Spleen (tissue), 13 donors: ENCODE measurements at places on chromosomes 3 and 15. TPM values are rescaled to one million over a fixed set of nuclear protein-coding genes. Genes with fewer than 3 reads are reported as not detected.

Gene KY
- polyA plus RNA-seq: not detected

- no peak for DNase-seq
Measured at GRCh38 chr3:135271177-135272025, 476.3 kb downstream of the EPHB1 start.

DNA sequence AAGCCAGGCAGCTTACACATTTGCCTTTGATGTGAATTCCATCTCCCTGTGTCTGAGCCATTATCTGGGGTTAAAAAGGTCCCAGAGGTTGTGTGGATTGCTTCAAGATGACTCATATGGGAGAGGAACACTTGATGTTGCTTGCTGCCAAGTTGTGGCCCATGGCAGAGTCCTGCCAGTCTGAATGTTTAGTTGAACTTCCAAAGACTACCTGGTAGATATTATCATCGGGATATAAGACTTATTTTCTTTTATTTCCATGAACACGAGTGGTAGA is 85.6 kb downstream of the TJP1 start:
- no peak for DNase-seq

DNA sequence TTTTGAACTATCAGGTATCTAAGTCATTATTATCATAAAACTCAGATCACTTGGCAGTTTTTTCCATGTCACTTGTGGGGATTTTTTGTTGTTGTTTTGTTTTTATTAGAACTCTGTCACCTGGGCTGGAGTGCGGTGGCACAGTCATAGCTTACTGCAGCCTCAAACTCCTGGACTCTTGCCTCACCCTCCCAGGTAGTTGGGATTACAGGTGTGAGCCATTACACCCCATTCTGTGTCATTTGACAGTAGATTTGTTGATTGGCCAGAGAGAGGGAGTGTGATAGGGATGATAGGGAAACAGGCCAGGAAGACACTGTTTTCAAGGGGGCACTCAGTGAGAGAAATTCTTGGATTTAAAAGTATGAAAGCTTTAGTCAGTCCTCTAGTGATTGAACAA is 54.7 kb upstream of the SCAANT1 start:
- DNase-seq: no peak

Gene IFRD2
- 58.4 TPM for polyA plus RNA-seq

DNA sequence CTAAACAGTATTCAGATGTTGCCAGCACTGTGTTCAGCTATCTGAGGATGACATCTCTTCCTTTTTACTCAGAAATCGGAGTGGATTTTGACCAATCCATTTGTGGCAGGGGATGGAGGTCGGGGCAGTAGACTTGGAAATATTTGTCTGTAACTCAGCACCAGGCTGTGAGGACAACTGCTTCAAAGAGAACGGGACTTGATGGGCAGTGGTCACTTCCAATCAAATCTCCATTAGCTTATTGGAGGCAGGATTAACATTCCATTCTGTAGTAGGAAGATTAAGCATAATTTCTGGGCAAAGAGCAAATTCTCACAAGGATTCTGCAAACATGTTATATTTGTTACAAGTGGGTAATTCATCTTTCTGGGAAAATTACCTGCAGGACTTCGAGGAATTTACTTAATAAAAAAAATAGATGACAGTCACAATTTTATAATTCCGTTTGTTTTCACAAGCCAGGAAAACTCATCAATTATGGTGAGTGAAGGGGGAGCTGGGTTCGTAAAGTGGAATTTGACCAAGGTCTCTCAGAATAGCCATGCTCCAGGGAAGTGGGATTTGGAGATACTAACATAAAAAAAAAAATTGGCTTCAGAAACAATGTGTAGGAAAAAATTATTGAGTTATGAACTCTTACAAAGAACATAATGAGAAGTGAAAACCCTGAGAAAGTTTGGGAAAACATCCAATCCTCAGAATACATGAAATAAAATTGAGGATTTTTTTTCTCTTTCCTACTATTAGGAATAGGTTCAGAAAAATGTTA is 18.1 kb downstream of the CRABP1 start:
- DNase-seq: no peak

DNA sequence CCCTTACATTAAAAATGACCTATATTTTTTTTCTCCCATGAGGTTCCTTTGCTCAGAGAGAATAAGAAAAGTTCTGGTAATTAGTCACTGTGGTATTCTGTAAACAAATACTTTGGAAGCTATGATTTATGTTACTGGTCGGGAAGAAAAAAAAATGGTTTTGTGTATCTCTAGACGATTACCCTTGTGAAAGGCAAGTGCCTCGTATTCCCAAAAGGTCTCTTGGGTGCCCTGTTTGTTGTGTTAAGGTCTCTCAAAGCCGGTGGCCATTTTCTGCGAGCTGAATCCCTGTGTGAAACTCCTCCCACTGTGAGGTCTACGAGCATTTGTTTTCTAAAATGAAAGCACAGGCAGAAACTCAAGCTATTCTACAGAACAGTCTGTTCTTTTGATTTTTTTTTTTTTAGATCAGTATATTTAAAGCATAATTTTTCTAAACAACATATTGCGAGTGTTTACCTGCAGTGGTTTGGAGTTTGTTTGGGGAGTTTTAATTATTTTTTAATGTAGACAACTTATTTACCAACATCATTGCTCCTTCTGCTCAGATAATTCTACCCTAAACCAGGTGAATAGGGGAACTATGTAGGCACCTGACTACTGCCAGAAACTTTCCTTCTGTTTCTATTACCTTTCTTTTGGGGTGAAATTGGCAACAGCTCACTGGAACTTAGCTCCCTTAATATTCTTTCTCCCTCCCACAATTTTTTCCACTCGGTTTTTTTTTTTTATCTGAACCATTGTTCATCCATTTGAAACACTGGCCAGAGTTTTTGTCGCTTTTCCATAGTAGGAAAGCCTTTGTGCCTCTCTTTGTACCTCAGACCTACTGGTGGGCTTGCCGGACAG is 44.0 kb downstream of the ZBTB38 start:
- no peak for DNase-seq

DNA sequence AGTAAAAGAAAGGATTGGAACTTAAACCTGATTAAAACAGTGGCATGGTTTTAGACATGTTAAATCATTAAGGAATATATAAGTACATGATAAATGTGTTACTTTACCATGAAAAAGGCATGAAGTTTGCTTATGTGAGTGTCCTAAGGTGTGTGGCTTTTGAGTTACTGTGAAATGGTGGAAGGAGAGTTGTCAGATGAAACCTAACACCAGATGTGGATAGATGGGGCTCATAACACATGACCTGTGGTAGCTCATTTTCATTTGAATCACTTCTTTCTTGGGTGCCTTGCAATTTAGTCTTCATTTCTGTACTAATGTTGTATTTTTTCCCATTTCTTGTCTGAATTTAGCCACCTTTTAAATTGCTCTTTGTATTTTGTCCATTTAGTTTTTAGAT is 13.0 kb downstream of the MEF2A start:
- no peak for DNase-seq

Gene COL8A1
- polyA plus RNA-seq: 0.22 TPM

DNA sequence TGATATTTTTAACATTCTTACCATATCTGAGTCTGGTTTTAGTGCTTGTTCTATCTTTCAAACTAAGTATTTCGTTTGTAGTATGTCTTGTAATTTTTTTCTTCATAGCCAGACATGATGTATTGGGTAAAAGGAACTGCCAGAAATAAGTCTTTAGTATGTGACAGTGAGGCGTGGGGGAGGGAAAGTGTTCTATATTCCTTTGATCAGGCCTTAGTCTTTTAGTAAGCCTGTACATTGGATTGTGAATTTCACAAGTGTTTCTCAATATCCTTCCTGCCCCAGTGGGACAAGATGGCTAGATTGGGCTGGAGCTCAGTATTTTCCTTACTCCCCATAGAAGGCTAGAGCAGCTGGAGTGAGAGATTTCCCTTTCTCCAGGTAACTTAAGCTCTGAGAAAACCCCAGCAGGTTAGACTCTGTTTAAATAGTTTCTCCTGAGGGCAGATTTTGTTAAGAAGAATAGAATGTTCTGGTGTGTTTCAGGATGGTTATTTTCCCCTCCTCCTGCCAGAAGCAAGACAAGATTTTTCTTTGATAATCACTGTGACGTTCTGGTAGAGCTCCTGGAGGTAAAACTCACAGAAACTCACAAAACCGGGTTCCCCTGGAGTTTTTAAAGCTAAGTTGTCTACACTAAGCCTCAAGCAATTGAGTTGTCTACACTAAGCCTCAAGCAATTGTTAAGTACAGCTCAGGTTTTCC is 140.7 kb upstream of the ARPP21 start:
- DNase-seq: no peak

- DNase-seq: peak; percentile 79
Measured at GRCh38 chr15:90957031-90957790, 2.5 kb downstream of the RCCD1 start.

- no peak for DNase-seq
Measured at GRCh38 chr15:36729418-36729817, 150.0 kb downstream of the CDIN1 start.

DNA sequence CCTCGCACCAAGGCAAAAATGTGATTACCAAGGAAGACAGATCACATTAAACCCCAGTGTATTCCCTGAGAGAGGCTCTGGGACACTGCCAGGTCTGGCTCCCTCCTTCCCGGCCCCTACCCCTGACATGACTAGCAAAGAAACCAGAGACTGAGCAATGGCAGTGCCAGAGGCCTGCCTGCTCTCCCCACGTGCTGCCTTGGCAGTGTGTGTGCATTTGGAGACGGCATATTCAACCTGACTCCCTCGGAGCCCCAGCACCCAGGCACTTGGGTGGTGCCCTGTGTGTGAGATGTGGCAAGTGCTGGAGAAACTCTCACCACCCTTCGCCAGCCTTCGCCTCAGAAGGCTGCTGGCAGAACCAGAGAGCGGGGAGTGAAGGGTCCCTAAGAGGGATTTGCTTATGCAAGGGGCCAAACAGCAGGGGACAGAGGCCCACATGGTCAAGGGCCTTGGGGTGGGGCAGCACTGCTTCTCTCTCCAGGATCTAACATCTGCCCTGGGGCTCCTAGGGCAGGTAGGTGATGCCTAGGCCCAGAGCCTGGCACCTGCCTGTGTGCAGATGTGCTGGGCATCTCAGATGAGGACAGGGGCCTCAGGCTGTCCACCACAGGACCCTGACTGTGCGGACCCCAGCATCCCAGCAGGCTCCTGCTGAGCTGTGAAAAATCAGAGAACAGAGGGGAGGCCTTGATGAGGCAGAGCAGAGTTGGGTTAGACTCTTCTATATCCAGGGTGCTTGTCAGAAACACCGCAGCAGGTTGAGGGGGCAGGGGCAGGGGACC is 23.6 kb upstream of the PLXNA1 start:
- DNase-seq: peak; percentile 66

GRCh38 chr15:79635897-79636561 is 203.9 kb downstream of the MINAR1 start:
- DNase-seq: no peak

DNA sequence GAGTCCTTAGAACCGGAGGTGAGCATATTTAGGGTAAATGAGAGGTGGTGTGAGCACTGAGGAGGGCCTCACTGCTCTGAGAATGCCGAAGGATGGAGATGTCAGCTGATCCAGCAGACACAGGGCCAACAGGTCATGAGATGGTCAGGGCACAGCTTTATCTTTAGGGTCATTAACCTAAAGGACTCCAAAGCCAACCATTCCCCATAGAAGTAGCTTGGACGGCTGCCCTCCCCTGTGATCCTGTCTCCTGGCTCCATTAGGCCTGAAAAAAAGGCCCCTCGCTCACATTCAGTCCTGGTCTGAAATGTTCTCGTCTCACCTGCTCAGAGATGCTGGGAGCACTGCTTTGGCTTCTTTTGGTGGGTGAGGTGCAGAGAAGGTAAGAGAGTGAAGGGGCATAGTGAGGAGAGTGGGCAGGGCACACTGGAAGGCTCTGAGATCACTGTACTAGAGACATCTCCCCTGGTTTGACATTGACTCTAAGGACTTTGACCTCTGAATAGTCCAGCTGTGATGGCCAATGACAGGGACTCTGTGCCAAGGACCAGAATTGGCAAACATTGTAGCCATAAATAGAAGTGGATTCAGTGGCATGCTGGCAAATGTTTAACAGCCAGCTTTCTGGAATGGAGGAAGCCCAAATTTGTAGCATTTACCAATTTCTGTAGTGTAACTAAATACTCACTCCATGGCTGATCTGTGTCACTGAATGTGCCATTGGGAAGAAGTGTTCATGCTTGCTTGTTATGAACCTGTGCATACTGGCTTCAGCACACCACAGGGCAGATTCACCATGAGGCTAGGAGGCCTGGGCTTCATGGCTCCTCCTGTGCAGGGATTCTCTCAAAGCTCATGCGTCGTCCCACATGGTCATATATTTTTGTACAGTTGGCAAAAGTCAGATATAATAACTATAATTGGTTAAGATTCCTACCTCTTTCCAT is 76.2 kb upstream of the MRPS22 start:
- DNase-seq: peak; percentile 33

DNA sequence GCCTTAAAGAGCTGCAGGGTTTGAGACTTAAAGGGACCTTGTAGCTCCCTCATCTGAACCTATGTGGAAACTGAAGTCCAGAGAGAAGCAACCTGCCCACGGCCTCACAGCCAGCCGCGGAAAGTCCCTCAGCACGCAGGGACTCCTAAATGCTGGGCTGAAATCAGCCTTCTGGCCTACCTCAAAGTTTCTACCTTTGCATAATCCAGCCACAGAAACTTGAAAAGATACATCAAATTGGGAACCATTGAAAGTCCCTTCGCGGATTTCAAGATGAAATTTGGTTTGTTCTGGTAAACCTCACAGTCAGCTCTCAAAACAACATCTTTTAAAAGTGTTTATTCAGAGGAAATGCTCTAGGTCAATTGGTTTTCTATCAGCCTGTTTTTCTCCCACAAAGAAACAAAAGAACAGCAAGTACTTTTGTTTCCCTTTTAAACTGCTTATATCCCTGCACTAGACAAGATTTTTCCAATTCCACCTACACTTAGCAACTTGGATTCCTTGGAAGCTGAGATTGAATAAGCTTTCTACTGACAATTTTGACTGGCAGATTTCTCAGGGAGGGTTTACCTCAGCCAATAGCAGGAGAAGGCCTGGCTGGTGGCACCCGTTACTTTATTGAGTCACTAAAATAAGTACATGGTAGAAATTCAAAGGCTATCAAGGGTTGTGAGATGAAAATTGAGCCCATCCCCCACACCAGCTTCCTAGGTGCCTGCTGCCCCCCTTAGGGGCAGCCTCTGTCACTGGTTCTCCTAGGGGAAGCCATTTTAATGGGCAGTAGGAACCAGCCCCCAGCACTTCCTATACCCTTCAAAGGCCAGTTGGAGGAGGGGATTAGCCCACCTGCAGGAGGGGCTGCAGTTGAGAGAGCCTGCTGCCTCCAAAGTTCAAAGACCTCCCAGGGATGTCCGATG is 171.2 kb downstream of the ADAMTS17 start:
- DNase-seq: no peak

Gene GHSR
- not detected for polyA plus RNA-seq

DNA sequence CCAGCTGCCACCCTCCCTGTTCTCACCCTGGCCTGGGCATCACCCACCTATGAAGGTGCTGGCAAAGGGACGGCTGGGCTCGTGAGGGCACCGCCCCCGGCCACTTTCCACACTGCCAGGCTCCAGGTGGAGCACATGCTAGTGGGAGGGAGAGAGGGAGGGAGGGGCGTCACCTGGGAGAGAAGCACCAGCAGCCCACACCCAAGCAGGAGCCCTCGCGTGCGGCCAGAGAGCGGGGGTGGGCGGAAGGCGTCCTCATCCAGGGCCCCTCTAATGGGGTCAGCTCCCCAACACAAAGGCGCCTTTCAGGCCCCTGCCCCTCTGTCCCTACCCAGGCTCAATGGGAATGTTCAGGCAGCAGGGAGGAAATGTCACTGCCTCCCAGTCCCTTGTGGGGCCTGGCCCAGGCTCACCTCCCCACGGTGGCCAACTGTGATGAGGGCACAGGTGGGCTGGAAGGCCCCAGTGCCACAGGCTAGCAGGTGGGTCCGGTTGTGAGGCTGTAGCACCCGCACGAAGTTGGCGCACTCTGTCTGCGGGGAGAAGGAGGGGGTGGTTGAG is 3.1 kb downstream of the SEMA3G start:
- DNase-seq: peak; percentile 43
